Chondrocyte (in vitro differentiated cells): ENCODE measurements at places on chromosomes 5 and 9. TPM values are rescaled to one million over a fixed set of nuclear protein-coding genes. Genes with fewer than 3 reads are reported as not detected.

- H3K4me3 ChIP-seq: no peak overlapping the region
- DNase-seq: no peak
- no peaks in the 10 kb centered on the region for H3K27me3 ChIP-seq
These were observed 17.8 kb upstream of the TRAF1 start for GRCh38 chr9:120944434-120944843.

DNA sequence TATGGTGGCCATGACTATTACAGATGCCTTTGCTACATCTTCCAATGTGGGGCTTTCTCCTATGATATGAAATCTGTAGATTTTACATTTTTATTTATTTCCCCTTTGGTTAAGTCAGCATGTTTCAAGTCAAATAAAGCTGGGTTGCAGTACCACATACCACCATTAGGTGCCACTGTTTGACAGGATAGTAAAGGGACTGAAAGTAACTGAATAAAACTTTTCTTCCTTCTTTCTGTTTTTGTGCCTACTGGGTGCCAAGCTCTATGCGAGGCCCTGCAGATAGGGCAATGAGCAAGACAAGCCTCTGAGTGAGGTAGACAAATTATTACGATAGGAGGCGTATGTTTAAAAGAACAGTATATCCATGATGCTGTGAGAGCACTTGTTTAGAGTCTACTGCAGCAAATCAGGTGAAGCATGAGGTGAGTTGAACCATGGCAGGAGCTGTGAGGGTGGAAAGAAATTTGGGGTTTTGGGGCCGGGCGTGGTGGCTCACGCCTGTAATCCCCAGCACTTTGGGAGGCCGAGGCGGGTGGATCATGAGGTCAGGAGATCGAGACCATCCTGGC is 64.8 kb downstream of the GDNF start:
- DNase-seq: no peak
- peaks cover 45% of the 10 kb centered on the region for H3K4me1 ChIP-seq
- H3K4me3 ChIP-seq: no peak overlapping the region
- H3K36me3 ChIP-seq: no peaks in the 10 kb centered on the region

Gene PCDHB16
- 4.3 to 6.1 TPM (median 5.9 TPM) in 3 replicates for total RNA-seq

DNA sequence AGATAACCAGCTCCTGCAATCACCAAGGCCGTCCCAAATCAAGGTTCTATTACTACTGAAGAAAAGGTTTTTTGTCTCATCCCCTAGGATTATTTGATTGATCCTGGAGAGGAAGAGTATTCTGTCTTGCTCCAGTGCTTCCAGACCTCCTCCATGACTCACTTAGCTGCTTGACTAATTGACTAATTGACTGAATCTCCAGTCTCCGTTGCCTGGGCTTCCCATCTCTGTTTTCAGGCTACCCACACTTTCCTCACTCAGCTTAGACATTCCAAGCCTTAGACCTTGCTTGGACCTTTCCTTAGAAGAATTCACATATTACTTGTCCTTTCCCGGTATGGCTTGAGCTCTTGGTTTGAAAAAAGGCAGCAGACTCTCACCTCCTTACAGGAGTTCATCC is 60.6 kb downstream of the FRMD3 start:
- H3K36me3 ChIP-seq: peaks cover 2% of the 10 kb centered on the region
- H3K4me3 ChIP-seq: no peak overlapping the region
- DNase-seq: no peak
- peaks cover 11% of the 10 kb centered on the region for H3K4me1 ChIP-seq

DNA sequence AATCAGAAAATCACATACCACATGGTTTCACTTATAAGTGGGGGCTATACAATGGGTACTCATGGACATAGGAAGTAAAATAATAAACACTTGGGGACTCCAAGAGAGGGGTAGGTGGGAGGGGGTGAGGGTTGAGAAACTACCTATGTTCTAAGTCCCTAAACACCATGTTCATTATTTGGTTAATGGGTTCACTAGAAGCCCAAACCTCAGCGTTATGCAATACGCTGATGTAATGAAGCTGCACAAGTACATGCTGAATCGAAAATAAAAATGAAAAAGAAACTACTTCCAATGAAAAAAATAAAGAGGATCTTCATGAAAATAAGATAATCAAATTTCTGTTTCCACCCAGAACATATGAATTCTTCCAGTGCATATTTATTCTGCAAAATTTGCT is 208.5 kb downstream of the TMEM161B start:
- no peaks in the 10 kb centered on the region for H3K36me3 ChIP-seq
- no peak overlapping the region for H3K27ac ChIP-seq

DNA sequence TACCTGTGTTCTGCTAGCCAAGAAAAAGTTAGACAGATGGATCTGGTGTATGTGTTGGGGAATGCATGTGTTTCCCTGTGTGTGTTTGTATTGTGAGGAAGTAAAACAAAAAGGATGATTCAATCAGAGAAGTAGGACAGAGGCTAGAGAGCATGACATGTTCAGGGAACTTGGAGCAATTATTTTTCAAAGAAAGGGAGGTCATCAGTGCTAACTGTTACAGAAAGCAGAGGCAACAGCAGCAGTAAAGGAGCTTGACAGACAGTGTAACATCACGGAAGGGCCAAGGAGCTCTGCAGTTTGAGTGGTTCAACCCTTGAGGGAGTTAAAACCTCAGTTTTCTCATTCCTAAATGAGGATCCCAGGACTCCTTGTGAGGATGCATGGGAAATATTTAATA is 13.2 kb downstream of the SPINK1 start:
- peaks cover 13% of the 10 kb centered on the region for H3K27me3 ChIP-seq
- DNase-seq: no peak
- no peaks in the 10 kb centered on the region for H3K36me3 ChIP-seq
- no peak overlapping the region for H3K27ac ChIP-seq
- H3K4me3 ChIP-seq: no peak overlapping the region

DNA sequence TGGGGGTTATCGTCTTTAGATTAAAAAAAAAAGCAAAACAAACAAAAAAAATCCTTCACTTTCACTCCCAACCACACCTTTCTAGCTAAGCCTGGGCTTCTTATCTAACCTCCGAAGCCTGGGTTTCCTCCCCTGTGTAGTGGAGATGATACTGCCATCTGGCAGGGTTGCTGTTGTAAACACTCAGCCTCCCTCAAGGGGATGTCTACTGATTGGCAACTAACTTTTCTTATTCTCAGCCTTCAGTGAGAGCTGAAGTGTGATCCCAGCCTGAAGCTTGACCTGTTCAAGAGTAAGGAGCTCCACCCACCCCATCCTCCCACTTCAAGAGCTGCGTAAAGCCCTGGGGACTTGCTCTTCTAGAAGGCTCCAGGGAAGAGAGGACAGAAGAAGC is 21.5 kb upstream of the WWC1 start:
- H3K27me3 ChIP-seq: peaks cover 7% of the 10 kb centered on the region
- no peak overlapping the region for H3K4me3 ChIP-seq
- no peaks in the 10 kb centered on the region for H3K36me3 ChIP-seq
- no peak overlapping the region for H3K27ac ChIP-seq
- DNase-seq: no peak

DNA sequence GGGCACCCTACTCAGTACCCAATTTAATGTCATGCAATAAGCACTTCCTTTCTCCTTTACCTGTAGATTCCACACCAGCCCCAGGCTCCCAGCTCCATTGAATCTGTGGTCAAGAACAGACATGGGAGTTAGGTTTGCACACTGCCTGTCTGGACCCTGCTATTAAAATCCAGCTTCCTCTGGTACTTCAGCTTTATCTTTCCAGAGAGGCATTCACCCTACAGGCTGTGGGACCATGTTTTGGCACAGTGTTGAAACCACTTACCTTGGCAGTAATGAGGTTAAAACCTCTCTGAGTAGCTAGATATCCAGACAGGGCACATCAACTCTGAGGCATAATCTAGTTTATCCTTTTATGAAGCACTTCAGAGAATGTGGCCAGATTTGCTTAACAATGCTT is 191.5 kb upstream of the PCSK5 start:
- DNase-seq: no peak
- no peaks in the 10 kb centered on the region for H3K36me3 ChIP-seq
- peaks cover 20% of the 10 kb centered on the region for H3K27me3 ChIP-seq
- H3K4me1 ChIP-seq: no peaks in the 10 kb centered on the region
- no peak overlapping the region for H3K27ac ChIP-seq
- no peak overlapping the region for H3K4me3 ChIP-seq

Gene STPG3
- total RNA-seq: not detected in 3 replicates

DNA sequence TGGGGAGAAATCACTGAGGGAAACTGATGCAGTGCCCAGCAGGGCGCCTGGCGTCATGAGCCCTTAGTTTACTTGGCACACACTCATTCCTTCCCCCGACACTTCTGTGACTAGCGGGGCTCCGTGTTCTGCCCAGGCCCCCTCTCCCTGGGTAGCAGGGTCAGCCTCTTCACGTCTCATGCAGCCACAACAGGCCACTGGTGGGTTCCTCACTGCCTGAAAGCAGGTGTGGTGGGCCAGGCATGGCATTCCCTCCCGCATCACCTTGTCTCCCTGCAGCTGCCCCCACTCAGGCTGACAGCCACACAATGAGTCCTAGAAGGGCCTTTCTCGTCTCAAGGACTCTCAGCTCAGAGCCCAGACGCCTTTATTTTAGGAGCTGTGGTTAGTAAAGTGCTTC is 51.1 kb upstream of the CPLX2 start:
- no peak for DNase-seq
- peaks cover under 1% of the 10 kb centered on the region for H3K4me1 ChIP-seq
- H3K36me3 ChIP-seq: no peaks in the 10 kb centered on the region
- H3K27me3 ChIP-seq: peaks cover 28% of the 10 kb centered on the region
- H3K4me3 ChIP-seq: no peak overlapping the region

Gene FKBP15
- total RNA-seq: 26.0 to 33.6 TPM (median 27.6 TPM) in 3 replicates

DNA sequence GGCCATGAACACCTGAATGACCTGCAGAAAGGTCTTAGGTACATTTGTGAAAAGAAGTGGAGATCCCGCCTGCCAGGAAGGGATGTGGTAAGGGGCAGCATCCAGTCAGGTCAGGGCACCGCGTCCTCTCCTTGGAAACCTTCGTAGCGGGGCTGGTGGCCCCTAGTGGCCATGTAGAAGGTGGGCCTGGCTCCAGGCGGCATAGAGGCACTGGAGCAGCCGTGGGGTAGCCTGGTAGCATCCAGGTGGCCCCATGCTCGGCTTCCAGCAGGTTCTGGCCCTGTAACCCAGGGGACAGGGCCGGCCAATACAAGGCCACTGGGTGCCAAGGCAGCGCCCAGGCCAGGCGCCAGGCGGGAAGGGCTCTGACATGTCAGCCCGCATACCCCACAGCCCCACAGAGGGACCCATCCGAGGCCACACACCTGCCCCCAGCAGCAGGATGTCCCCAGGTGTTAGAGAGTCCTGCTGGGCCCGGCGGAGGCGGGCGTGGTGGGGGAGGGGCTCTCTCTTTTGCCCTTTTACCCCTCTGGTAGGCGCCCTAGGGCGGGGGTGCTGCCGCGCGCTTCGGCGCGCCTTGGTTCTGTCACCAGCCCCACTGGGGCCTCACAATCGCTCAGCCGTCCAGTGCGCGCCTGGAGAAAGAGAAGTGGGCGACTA is 58.3 kb upstream of the SPATA31E1 start:
- peaks cover 10% of the 10 kb centered on the region for H3K27me3 ChIP-seq
- no peak for DNase-seq
- no peaks in the 10 kb centered on the region for H3K4me1 ChIP-seq
- no peak overlapping the region for H3K27ac ChIP-seq
- no peaks in the 10 kb centered on the region for H3K36me3 ChIP-seq
- H3K4me3 ChIP-seq: no peak overlapping the region

DNA sequence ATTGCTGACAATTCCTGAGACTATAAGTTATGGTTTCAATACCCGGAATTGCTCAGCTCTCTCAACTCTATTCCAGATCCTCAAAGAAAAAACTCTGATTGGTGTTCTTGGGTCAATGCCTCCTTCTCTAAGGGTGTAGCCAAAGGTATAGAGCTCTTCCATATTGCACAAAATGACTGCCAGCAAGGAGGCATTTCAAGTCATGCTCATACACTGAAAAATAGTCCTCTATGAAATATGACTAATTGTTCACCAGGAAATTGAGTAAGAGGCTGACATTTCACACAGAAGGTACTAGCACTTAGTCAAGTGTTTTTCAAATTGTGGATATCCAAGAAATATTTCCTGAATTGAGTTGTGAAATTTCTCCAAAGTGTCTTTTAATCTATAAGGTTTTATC is 111.1 kb upstream of the KLF9 start:
- no peak overlapping the region for H3K27ac ChIP-seq
- no peak for DNase-seq
- no peaks in the 10 kb centered on the region for H3K27me3 ChIP-seq
- peaks cover 3% of the 10 kb centered on the region for H3K36me3 ChIP-seq
- H3K4me1 ChIP-seq: peaks cover 7% of the 10 kb centered on the region

Gene MSANTD3
- total RNA-seq: 43.6 to 59.8 TPM (median 54.0 TPM) in 3 replicates

DNA sequence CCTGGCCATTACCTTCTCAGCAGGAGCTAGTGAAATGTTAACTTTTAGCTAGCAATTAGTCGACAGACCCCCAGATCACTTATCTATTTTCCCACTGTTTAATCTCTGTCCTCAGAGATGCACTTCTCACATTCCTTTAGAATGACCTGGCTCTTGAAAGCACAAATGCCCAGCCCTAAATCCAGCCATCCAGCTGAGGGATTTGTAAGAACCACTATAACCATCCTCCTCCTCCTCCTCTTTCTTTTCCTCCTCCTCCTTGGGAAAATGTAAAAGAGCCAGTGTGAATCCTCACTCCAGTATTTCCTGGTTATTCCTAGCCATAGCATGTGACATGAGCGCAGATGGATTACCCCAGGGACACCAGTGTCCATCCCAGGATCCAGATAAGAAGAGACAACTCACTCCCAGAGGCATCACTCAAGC is 124.3 kb downstream of the ENC1 start:
- H3K4me1 ChIP-seq: peaks cover 44% of the 10 kb centered on the region
- no peaks in the 10 kb centered on the region for H3K36me3 ChIP-seq
- no peaks in the 10 kb centered on the region for H3K27me3 ChIP-seq
- peak overlapping the region; percentile 9 for H3K27ac ChIP-seq
- DNase-seq: no peak

DNA sequence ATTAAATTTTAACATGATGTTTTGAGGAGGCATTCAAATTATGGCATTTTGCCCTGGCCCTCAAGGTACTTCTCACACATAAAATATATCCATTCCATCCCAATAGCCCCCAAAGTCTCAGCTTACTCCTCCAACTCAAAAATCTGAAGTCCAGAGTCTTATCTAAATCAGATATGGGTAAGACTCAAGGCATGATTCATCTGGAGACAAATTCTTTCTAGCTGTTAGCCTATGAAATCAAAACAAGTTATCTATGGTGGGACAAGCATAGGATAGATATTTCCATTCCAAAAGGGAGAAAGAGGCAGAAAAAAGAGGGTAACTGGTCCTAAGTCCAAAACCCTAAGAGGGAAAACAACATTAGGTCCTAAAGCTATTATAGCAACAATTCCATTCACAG is 408.4 kb downstream of the ZNF608 start:
- no peak for DNase-seq
- H3K27me3 ChIP-seq: no peaks in the 10 kb centered on the region
- H3K4me3 ChIP-seq: no peak overlapping the region
- H3K36me3 ChIP-seq: no peaks in the 10 kb centered on the region
- no peak overlapping the region for H3K27ac ChIP-seq

GRCh38 chr5:109304309-109304708 is 105.5 kb downstream of the PJA2 start:
- no peak overlapping the region for H3K4me3 ChIP-seq
- no peak overlapping the region for H3K27ac ChIP-seq
- peaks cover 3% of the 10 kb centered on the region for H3K36me3 ChIP-seq

Gene MSMP
- total RNA-seq: not detected in 3 replicates
